ENCODE measurements at places on chromosomes 3 and 15. TPM values are rescaled to one million over a fixed set of nuclear protein-coding genes. Genes with fewer than 3 reads are reported as not detected.
A peak's percentile ranks its signal among the peaks of the same experiment; 100 is the strongest.

Gene ZNF280D
- 25.8 TPM for total RNA-seq

GRCh38 chr15:58458076-58458475 is 26.3 kb downstream of the LIPC start:
- peaks cover 11% of the 10 kb centered on the region for H3K27me3 ChIP-seq
- peak overlapping the region; percentile 55 for H3K4me3 ChIP-seq
- H3K36me3 ChIP-seq, result no peaks in the 10 kb centered on the region

Gene COX5A
- total RNA-seq, result 182 TPM

Gene CX3CR1
- total RNA-seq, result not detected

Gene TMEM45A
- 24.7 TPM for total RNA-seq

Measured in HFFc6 (cell line).